ENCODE measurements at places on chromosomes 6 and 20. TPM values are rescaled to one million over a fixed set of nuclear protein-coding genes. Genes with fewer than 3 reads are reported as not detected.

The MAP7 gene
- total RNA-seq, result 2.2 TPM

The SCAND1 gene
- 48.9 TPM for total RNA-seq

The PDE7B gene
- 8.0 TPM for total RNA-seq

The SLC17A1 gene
- not detected for total RNA-seq

The MYB gene
- not detected for total RNA-seq

The ZNF165 gene
- total RNA-seq, result 0.66 TPM

The PCK1 gene
- total RNA-seq, result 0.15 TPM

The ADGRF5 gene
- total RNA-seq, result 37.2 TPM

The BEND3 gene
- 1.1 TPM for total RNA-seq

The HLA-DQA1 gene
- total RNA-seq, result 12.8 TPM

The SAMD10 gene
- 8.4 TPM for total RNA-seq

The BNIP5 gene
- total RNA-seq, result not detected

The TGM3 gene
- total RNA-seq, result not detected

The CLVS2 gene
- total RNA-seq, result not detected

The SNAI1 gene
- total RNA-seq, result 7.6 TPM

The MUC22 gene
- total RNA-seq, result 0.36 TPM

The SIRPB2 gene
- 0.83 TPM for total RNA-seq

The LY6G6F gene
- not detected for total RNA-seq

The KCNG1 gene
- total RNA-seq, result 0.15 TPM

The DEFB115 gene
- total RNA-seq, result not detected

The ZNF311 gene
- total RNA-seq, result 0.26 TPM

The EYA2 gene
- 1.1 TPM for total RNA-seq

The IPCEF1 gene
- total RNA-seq, result 5.0 TPM

The IBTK gene
- total RNA-seq, result 37.3 TPM

The MYBL2 gene
- 0.29 TPM for total RNA-seq

The TNFRSF21 gene
- total RNA-seq, result 3.9 TPM

The NRN1 gene
- total RNA-seq, result 8.8 TPM

The ARMC2 gene
- total RNA-seq, result 16.4 TPM

The MAS1L gene
- total RNA-seq, result not detected

The MARCKS gene
- total RNA-seq, result 65.2 TPM

The CTCFL gene
- not detected for total RNA-seq

The GTSF1L gene
- not detected for total RNA-seq

The BPIFB3 gene
- not detected for total RNA-seq

The PPP1R14C gene
- total RNA-seq, result 100 TPM

The CHRNA4 gene
- 0.38 TPM for total RNA-seq

The FAM8A1 gene
- 18.2 TPM for total RNA-seq

The FAM83B gene
- total RNA-seq, result 7.2 TPM

The MYH7B gene
- total RNA-seq, result 180 TPM

The SLC44A4 gene
- not detected for total RNA-seq

The NHLRC1 gene
- 1.0 TPM for total RNA-seq

The SGK2 gene
- total RNA-seq, result 0.18 TPM

The RAET1L gene
- total RNA-seq, result not detected

The TMEM170B gene
- total RNA-seq, result 4.0 TPM

The IL17A gene
- total RNA-seq, result not detected

The SLC32A1 gene
- total RNA-seq, result not detected

The ZNF184 gene
- 3.5 TPM for total RNA-seq

The RNF144B gene
- 5.3 TPM for total RNA-seq

The CUL9 gene
- 17.1 TPM for total RNA-seq

The CTAGE9 gene
- total RNA-seq, result not detected

The XKR7 gene
- not detected for total RNA-seq

The HUS1B gene
- 0.39 TPM for total RNA-seq

The CAPN11 gene
- total RNA-seq, result not detected

The RNF182 gene
- total RNA-seq, result not detected
